Panc1 (cell line): ENCODE measurements at places on chromosomes 2 and 18.

GRCh38 chr2:185835974-185836373 is 97.4 kb downstream of the FSIP2 start:
- no peak overlapping the region for H3K27ac ChIP-seq
- H3K4me1 ChIP-seq: no peaks in the 10 kb centered on the region
- no peaks in the 10 kb centered on the region for H3K27me3 ChIP-seq
- no peak for DNase-seq
- no peaks in the 10 kb centered on the region for H3K36me3 ChIP-seq

DNA sequence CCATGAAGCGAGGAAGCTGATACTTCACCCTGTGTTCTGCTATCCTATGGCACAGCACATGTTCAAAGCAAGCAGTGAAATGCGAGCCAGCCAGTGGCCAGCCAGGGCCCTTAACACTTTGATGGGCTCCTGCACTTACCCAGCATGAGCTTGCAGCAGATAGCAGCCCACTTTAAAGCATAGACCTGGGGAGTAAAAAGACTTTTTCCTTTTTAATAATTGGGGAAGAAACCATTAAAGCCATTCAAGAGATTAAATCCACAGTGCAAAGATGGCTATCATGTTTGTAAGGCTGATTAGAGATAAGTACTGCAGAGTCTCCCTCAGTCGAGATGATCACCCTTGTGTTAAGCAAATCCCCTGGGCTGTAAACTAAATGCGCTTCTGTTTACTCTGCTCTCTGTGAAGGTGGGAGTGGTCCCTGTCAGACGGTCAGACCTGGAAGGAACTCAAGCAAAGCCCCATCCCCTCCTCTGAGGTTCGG is 15.7 kb downstream of the CCBE1 start:
- H3K4me1 ChIP-seq: no peaks in the 10 kb centered on the region
- H3K27me3 ChIP-seq: no peaks in the 10 kb centered on the region
- no peak overlapping the region for H3K4me3 ChIP-seq
- H3K36me3 ChIP-seq: no peaks in the 10 kb centered on the region
- H3K27ac ChIP-seq: no peak overlapping the region

DNA sequence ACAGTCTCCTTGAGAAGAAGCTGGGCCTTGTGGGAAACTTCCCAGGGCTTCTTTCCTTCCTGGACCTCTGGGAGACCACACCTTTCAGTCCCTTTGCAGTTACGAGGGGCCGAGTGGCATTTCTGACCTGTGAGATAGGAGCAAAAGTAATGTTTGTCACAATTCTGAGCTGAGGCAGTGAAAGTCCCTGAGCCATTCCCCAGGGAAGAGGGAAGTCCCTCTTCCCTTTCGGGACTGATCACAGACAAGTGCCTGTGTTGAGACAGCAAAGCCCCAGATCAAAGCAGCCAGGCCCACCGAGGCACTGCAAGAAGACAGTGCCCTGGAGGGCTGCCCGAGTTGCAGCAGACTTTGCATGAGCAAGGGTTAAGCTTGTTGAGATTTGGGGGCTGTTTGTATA is 41.9 kb downstream of the RHOB start:
- H3K27me3 ChIP-seq: no peaks in the 10 kb centered on the region
- no peaks in the 10 kb centered on the region; the same call in 1 of the 2 replicates for H3K4me1 ChIP-seq
- no peak overlapping the region for H3K4me3 ChIP-seq

GRCh38 chr2:181456660-181457120 is 496 bp upstream of the ITGA4 start:
- no peak overlapping the region for H3K27ac ChIP-seq
- no peaks in the 10 kb centered on the region for H3K36me3 ChIP-seq
- H3K4me1 ChIP-seq: no peaks in the 10 kb centered on the region
- H3K4me3 ChIP-seq: peak overlapping the region; percentile 37; the same call in 1 of the 2 replicates
- no peak for DNase-seq

DNA sequence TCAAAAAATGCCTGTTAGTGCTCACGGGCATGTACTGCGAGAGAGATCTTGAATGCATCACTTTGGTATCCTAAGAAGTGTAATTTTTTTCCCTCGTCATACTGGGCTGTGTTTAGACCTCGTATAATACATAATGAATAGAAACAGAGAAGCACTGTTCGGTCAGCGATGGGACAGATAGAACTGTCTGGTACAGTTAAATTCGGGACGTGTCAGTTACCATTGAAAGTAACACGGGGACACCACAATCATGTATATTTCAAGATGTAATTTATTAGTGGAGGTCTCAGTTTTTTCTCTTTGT is 1.8 kb downstream of the PKP4 start:
- DNase-seq: no peak
- peaks cover 37% of the 10 kb centered on the region for H3K4me1 ChIP-seq
- peak overlapping the region; percentile 79 for H3K27ac ChIP-seq
- no peaks in the 10 kb centered on the region for H3K36me3 ChIP-seq

DNA sequence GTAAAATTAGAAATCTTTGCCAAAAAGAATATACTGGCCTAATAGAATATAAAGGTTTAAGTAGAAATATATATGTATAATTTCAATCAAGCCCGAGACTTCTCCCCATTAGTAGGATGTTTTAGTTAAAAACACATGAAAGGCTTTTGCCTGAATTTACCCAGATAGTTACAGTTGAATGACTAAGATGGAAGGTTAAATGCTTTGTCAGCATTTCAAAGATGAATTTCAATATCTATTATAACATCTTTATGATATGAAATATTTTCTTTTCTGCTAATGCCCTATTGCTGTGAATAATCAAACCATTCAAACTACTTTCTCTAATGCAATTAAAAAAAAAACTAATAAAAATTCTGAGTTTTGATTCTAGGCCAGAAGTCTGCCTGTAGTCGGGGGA is 18.0 kb upstream of the ABCA12 start:
- no peaks in the 10 kb centered on the region for H3K27me3 ChIP-seq
- no peak for DNase-seq
- H3K36me3 ChIP-seq: no peaks in the 10 kb centered on the region
- no peak overlapping the region for H3K4me3 ChIP-seq
- no peak overlapping the region for H3K27ac ChIP-seq

DNA sequence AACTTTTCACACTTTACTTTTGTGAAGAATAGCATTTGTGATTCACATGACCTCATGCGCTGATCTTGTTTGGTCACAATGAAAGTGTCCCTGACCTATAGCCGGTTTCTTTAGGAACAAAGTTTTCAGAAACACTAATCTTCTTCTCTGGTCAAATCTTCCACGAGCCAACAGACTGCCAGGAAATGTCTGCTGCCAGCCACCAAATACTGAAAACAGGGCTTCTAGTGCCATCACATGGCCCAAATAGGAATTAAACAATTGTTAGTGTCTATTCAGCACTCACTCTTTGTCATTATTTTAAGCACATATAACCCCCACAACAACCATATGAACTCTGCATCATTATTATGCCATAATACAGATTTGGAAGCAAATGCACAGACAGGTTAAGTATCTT is 286.5 kb upstream of the SYT4 start:
- H3K27me3 ChIP-seq: no peaks in the 10 kb centered on the region
- no peak for DNase-seq
- H3K4me3 ChIP-seq: no peak overlapping the region
- H3K4me1 ChIP-seq: no peaks in the 10 kb centered on the region

DNA sequence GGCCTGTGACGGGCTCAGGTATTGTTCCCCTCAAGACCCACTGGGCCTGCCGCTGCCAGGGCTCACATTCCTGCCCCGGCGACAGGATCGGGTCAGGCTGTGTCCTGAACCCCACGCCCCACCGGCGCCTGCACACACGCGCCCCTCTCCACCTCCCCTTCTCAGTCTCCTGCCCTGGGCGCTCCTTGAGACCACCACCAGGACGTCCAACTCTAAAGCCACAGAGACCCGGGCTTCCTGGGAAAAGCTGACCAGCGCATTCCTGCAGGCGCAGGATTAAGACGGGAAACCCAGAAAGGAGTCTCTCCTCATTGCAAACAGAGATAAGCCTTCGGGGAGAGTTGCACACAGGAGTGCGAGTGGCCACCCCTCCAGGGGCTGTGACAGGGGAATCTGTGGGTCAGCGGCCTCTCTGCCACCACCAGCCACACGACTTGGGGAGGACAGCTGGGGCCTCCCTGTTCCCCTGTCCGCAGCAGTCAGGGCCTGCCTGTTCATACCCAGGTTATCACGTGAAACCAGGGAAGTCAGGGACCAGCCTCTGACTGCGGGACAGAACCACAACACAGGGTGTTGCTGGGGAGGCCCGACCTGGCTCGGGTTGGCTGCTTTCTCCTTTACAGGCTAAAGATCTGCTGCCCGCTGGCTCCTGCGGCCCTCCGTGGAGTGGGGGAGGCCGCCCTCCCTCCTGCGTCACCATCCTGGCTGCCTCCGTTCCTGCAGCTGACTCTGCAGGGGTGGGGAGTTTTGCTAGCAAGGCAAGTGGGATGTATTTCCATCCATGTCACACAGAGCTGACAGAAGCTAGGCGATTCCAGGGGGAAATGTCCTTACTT is 88.8 kb downstream of the ZCCHC2 start:
- no peak overlapping the region for H3K4me3 ChIP-seq
- no peak overlapping the region for H3K27ac ChIP-seq
- no peaks in the 10 kb centered on the region for H3K36me3 ChIP-seq
- no peaks in the 10 kb centered on the region for H3K27me3 ChIP-seq
- no peaks in the 10 kb centered on the region for H3K4me1 ChIP-seq
- DNase-seq: no peak

DNA sequence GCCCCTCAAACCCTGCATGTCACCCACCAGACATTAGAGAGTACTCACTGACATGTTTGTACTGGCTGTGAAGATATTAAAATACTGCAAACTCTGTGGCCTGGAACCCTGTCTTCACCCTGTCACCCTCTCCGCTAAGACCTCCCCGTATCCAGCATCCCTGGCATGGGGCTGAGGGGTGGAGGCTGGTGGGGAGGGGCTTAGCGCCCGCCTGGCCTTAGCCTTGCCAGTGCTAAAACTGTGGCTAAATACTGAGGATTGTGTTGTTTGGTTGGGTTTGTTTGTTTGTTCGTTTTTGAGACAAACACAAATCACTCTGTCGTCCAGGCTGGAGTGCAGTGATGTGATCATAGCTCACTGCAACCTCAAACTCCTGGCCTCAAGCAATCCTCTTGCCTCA is 1.8 kb downstream of the PSTPIP2 start:
- no peaks in the 10 kb centered on the region for H3K4me1 ChIP-seq
- H3K27me3 ChIP-seq: no peaks in the 10 kb centered on the region
- no peak overlapping the region for H3K4me3 ChIP-seq
- H3K27ac ChIP-seq: no peak overlapping the region

DNA sequence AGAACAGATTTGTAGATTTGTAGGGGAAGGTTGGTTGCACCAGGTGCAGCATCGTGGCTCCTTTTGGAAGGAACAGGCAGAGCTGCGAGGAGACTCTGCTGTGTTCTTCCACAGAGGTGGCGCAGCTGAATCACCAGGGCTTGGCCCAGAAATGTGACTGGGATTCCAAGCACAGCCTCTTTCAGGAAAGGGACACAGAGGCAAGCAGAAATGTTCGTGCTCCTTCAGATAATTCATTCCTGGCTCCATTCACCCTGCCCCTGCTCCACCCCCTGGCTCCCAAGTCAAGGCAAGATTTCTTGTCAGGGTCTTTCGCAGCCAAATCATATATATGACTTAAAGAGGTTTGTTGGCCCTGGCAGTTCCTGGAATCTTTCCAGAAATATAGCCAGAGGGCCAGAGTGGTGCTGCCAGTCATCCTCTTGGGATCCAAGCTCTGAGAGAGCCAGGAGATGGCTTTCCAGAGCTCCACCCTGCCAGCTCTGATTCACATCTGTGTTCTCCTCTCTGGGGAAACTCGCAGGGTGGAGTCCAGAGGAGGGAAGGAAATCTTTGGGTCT is 203.9 kb upstream of the TANK start:
- H3K27me3 ChIP-seq: 0 out of 2 replicates have a peak, but pooled peaks cover 3% of the 10 kb centered on the region
- no peaks in the 10 kb centered on the region for H3K4me1 ChIP-seq
- no peak overlapping the region for H3K4me3 ChIP-seq
- no peak overlapping the region for H3K27ac ChIP-seq

GRCh38 chr2:96737251-96737650 is 2.6 kb downstream of the LMAN2L start:
- no peak overlapping the region for H3K27ac ChIP-seq
- DNase-seq: no peak
- peaks cover 17% of the 10 kb centered on the region for H3K36me3 ChIP-seq
- H3K27me3 ChIP-seq: no peaks in the 10 kb centered on the region

DNA sequence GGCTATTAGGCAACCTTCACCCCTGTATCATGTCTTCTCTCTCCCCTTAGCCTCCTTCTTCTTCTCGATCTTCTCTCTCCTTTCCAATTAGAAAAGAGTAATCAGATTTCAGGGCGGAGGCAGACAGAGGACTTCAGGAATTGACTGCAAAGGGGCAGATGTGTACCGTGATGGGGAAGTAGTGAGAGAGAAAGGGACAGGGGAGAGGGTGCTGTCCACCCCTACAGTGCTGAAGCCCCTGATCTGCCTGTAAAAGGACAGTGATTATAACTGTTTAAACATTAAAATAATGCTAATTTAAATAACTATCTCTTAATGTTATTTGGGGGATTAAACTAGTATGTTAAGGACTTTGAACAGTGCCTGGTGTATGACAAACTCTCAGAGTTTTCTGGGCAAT is 178.5 kb downstream of the ACTR3 start:
- no peak overlapping the region for H3K27ac ChIP-seq
- H3K27me3 ChIP-seq: peaks cover 2% of the 10 kb centered on the region
- no peaks in the 10 kb centered on the region; the same call in 1 of the 2 replicates for H3K36me3 ChIP-seq

- no peaks in the 10 kb centered on the region for H3K36me3 ChIP-seq
- H3K27me3 ChIP-seq: no peaks in the 10 kb centered on the region
- no peak overlapping the region for H3K4me3 ChIP-seq
- no peaks in the 10 kb centered on the region for H3K4me1 ChIP-seq
Observed at GRCh38 chr2:207432453-207432852, 97.3 kb upstream of the CREB1 start.

- DNase-seq: no peak
- H3K36me3 ChIP-seq: no peaks in the 10 kb centered on the region
- no peak overlapping the region for H3K4me3 ChIP-seq
- peaks cover 3% of the 10 kb centered on the region for H3K4me1 ChIP-seq
- no peak overlapping the region for H3K27ac ChIP-seq
- no peaks in the 10 kb centered on the region for H3K27me3 ChIP-seq
Observed at GRCh38 chr2:171386627-171387026, 47.2 kb downstream of the METTL8 start.

DNA sequence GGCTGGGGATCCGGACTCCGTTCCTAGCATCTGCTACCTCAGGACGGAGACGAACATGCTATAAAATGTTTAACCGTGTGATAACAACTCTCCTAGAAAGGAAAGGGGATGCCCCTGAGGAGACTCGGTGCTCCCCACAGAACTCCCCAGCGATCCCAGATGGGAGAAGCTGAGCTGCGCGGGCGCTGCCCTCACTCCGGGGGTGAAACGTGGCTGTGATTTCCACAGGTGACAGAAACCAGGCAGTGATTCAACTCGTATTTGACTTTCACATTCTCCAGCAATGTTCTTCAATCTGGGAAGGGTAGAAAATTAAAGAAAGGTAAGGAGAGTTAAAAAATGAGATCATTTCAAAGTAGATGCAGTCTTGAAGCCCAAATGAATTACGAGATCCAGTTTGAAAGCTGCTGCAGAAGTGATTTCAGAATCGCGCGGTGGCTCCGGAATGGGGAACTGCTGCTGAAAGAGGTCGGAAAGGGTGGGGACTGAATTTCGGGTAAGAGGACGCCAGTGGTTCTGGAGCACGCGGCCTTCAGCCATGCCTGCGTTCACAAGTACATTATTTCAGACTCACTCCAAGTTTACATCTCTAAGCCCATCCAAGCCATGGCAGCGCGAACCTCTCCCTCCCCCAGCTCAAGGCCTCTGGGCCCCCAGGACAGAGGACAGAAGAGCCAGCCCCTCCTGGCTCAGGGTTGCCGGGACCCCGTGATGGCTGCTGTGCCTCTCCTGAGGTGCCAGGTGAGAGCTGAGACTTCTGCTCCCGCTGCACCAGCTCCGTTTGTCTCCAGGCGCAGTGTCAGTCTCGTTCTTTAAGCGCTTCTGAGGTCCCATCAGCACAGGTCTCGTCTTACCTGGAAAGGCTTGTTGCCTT is 39.5 kb downstream of the ADNP2 start:
- no peaks in the 10 kb centered on the region for H3K36me3 ChIP-seq
- H3K27me3 ChIP-seq: no peaks in the 10 kb centered on the region
- H3K4me1 ChIP-seq: peaks cover 19% of the 10 kb centered on the region
- no peak for DNase-seq
